Keratinocyte (primary cell): ENCODE measurements at places on chromosomes 6 and 20. TPM values are rescaled to one million over a fixed set of nuclear protein-coding genes. Genes with fewer than 3 reads are reported as not detected.

- no peak for DNase-seq
These were observed 66.3 kb upstream of the KCNK16 start for GRCh38 chr6:39388606-39389483.

DNA sequence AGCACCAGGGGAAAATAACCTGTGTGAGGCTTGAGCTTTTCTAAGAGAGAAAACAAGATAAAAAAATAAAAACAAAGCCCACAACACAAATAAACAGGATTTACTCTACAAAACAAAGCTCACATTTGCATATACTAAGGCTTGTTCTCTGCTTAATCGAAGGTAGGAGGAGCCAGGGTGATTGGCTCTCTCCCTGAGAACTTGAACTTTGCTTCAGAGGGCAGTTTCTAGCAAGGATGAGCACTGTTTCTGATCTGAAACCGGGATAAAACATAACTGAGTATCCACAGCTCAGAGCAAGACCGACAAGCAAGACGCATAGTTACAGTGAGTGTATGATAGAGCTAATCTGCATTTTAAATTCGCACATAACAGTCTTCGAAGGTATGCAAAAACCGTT is 200.6 kb downstream of the PRKN start:
- DNase-seq: no peak

- DNase-seq: no peak
These were observed 128.3 kb upstream of the THBS2 start for GRCh38 chr6:169381988-169382387.

GRCh38 chr6:31090973-31091364 is 21.4 kb downstream of the C6orf15 start:
- DNase-seq: no peak

DNA sequence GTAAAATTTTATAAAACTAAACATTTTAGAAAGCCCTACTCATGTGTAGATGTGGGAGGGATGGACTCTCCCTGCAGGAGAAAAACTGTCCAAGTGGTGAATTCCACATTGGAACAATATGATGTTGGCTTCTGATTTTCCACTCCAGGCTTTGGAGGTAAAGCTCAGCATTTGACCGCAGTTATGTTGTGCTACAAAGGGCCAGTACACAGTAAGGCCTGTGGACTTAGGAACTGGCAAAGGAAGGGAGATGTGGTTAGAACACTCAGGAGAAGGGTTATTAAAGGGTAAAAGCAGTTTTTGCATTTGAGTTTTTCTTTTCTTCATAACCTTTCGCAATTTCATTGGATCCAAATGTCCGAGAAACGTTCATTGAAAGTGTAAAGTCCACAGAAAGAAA is 150.3 kb upstream of the SASH1 start:
- DNase-seq: no peak

- no peak for DNase-seq
These were observed 65.3 kb upstream of the BMP2 start for GRCh38 chr20:6702144-6702543.

DNA sequence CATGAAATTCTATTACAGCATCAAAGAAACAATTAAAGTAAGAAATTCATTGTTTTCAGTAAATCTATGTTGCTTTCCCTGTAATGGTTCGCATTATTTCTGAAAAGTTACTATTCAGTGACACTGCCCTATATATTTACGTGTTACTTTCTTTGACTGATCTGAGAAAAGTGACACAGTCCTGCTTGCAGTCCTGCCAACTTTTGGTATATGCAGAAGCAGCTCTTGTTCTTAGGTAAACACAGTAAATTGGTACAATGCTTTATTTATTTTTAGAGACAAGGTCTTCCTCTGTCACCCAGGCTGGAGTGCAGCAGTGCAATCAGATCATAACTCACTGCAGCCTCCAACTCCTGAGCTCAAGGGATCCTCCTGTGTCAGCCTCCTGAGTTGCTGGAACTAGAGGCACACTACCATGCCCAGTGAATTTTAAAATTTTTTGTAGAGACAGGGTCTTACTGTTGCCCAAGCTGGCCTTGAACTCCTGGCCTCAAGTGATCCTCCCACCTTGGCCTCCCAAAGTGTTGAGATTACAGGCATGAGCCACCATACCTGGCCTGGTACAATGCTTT is 151.3 kb downstream of the AKAP7 start:
- DNase-seq: no peak

LAMA2 gene
- polyA plus RNA-seq: 0.52 to 1.4 TPM (median 1.2 TPM) in 3 replicates

GRM1 gene
- 0.01 TPM in 1 of 3 replicates, not detected in the others for polyA plus RNA-seq
